Osteocyte (in vitro differentiated cells): ENCODE measurements at places on chromosomes 4 and X.

GRCh38 chr4:121936101-121936500 is 15.8 kb downstream of the TRPC3 start:
- no peak for DNase-seq

- no peak for DNase-seq
These were observed 199.9 kb downstream of the PCDH7 start for GRCh38 chr4:30920043-30920442.

- DNase-seq, result no peak
These were observed 154.7 kb downstream of the BEND2 start for GRCh38 chrX:18065956-18066355.

GRCh38 chr4:7160439-7160838 is 31.9 kb upstream of the SORCS2 start:
- DNase-seq, result no peak
